ENCODE measurements at places on chromosomes 13 and 19.
A peak's percentile ranks its signal among the peaks of the same experiment; 100 is the strongest.

DNA sequence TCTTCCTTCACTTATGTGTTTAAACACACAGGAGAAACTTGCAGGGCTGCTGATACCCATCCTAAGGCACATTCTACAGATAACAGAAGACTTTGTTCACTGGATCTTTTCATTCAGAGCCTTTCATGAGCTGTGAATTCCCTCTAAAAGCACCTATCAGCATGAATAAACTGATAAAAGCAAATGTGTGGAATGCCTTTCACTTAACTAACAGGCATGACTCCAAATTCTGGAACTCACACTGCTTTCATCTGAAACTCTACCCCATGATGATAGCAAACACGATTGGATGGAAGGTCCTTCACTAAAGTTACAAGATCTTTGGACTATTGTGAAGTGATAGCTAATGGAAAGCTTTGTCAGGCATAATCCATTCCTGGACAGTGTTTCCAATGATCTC, 457.3 kb downstream of the EFNB2 start:
- no peak for DNase-seq

DNA sequence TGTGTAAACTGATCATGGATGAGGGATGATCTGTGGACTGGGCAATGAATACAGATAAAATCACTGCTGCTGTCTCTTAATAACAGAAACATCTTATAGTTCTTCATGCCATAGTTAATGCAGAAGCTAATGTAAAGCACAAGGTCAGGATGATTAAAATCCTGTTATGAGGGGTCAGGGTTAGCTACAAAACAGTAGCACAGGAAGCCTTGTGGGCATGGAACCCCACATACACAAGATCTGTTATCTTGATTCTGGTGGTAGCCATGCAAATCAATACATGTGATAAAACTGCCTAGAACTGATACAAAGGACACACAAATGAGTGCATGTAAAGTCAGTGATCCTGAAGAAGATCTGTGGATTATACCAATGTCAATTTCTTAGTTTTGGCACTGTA, 96.4 kb downstream of the KLF12 start:
- DNase-seq, result no peak

DNA sequence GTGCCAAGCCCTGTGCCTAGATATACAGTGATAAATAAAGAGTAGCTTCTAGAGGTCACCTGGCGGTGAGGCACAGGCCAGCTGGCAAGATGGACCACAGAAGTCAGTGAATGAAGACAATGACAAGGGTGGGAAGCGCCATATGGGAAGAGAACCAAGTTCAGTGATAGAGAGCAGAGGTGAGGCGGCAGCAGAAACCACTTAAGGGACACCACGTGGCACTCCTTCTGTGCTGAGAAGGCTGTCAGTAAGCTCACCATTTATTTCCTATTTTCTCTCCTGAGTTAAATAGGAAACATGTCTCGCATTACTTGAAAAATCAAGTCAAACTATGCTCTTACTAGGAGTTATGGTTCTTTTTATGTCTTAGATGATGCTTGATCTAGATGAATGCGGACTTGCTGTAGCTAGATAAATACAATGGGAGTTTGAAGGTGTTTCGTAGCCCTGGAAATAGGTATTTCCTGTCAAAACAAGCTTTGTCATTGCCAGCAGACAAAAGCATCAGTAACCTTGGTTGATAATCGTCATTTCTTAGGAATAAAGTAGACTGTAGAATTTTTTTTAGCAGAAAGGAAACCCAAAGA, 17.8 kb downstream of the ALOX5AP start:
- DNase-seq, result no peak

GRCh38 chr13:104553186-104553585, 1487.0 kb upstream of the SLC10A2 start:
- no peak for DNase-seq

- no peak for DNase-seq
Measured at GRCh38 chr19:54369082-54369687, 4.5 kb upstream of the LAIR1 start.

DNA sequence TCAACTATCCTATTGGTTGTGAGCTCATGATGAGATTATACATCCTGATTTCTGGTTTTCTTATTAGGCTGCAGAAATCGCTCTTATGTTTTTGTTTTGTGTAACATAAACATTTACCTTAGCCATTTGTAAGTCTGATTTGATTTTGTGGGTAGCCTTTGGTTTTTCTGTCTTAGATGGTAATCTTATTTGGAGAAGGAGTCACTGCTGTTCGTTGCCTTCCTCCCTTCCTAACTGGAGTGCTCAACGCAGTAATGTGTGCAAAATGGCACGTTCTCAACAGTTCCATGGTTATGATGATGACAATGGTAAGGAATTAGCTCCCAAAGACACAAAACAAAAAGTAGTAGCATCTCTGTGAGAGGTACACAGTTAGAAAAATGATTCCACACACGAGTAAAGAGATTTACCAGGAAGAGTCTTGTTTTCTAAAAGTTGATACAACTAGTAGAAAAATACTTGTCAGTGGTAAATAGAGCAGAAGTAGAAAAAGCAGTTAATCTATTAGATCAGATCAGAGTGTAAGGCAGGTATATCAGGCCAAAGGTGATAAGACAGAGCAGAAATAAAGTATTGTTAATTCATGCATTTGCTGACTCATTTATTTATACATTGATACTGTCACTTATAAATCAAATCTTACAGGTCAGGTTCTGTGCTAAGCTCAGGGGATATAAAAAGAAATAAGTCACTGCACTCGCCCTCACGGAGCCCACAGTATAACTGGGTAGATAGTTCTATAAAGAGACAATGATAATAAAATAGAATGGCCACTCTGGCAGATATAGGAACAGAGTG, 270.0 kb downstream of the NALCN start:
- no peak for DNase-seq

GRCh38 chr13:72293206-72293605, 426.2 kb upstream of the DACH1 start:
- DNase-seq, result no peak

GRCh38 chr19:6828698-6829633, 56.5 kb downstream of the VAV1 start:
- no peak for DNase-seq

DNA sequence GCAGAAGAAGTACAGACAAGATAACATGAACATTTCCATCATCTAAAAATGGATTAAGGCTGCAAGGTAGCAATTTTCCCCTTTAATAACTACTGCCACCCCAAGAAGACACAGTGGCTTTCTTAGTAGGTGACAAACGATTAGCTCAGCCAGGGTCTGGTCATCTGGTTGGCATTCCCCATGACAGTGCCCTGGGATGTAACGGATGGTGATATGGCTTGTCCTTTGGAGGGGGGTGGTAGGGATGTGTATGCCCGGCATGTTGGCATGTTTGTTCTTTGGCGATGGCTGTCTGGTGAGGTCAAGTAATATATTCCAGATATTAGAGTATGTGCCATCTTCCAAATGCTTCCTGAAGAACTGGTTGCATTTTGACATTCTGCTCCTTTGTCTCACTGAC, 135.6 kb upstream of the ZNF536 start:
- no peak for DNase-seq

- peak; percentile 37 for DNase-seq
Measured at GRCh38 chr19:46863818-46864629, 3.2 kb downstream of the ARHGAP35 start.

- peak; percentile 83 for DNase-seq
Measured at GRCh38 chr19:1064661-1065605, 2.0 kb upstream of the ARHGAP45 start.

GRCh38 chr13:30647420-30647819, 29.7 kb downstream of the USPL1 start:
- no peak for DNase-seq

GRCh38 chr13:114070098-114070799, 62.2 kb downstream of the RASA3 start:
- DNase-seq, result no peak

GRCh38 chr13:45807520-45808099, 43.9 kb downstream of the SIAH3 start:
- peak; percentile 77 for DNase-seq

- DNase-seq, result no peak
Measured at GRCh38 chr13:46717856-46718255, 79.1 kb downstream of the ESD start.

DNA sequence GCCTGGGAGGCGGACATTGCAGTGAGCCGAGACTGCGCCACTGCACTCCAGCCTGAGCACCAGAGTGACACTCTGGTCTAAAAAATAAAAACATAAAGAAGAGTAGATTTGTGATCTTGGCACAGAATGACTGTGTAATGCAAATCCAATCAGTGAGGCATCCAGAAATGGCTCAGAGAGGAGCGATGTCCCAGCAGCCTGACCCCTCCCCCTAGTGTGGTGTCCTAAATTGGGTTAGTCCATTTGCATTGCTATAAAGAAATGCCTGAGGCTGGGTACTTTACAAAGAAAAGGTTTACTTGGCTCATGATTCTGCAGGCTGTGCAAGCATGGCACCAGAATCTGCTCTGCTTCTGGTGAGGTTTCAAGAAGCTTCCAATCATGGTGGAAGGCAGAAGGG, 59.1 kb upstream of the ZNF30 start:
- no peak for DNase-seq

DNA sequence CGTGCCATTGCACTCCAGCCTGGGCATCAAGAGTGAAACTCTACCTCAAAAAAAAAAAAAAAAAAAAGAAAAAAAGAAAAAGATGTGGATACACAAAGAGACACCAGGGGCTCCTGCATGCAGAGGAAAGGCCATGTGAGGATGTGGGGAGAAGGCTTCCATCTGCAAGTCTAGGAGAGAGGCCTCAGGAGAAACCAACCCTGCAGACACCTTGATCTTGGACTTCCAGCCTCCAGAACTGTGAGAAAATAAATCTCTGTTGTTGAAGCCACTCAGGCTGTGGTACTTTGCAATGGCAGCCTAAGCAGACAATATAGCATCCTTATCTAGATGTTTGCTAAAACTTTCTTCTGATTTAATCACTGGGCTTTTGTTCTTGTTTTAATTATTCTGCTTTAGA, 50.3 kb downstream of the POLR1D start:
- DNase-seq, result no peak

DNA sequence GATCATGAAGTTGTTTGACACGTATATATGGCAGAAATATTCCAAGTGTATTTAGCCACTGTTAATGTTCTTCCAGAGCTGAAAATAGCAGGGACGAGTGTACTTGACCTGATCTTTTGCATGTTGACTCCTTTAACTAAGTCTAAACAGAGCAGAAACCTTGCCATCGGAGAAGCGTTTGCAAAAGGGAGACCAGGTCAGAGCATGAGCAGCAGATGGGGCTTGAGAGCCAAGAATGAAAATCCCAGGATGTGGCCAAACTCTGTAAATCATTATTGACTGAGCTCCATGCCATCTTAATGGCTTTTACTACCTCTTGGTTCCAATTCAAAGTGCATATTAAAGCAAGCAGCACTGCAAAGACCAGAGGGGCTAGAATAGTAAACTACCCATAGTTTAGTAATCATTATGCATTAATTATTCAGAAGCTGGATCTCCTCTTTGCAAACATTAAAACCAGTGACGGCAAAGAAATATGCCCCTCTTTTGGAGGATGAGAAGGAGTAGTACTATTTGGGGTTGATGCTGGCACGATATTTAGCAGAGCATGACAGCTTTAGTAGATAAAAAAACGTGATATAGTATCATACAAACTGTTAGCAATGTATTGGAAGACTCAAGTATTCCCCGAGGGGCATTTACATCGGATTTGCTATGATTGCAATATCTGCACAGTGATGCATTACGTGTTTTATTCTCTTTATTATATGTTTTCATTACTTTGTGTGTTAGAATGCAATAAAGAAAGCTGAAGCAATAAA, 55.7 kb downstream of the FAM216B start:
- peak; percentile 75 for DNase-seq

- peak; percentile 62 for DNase-seq
Measured at GRCh38 chr13:32940601-32941000, 75.6 kb upstream of the KL start.

DNA sequence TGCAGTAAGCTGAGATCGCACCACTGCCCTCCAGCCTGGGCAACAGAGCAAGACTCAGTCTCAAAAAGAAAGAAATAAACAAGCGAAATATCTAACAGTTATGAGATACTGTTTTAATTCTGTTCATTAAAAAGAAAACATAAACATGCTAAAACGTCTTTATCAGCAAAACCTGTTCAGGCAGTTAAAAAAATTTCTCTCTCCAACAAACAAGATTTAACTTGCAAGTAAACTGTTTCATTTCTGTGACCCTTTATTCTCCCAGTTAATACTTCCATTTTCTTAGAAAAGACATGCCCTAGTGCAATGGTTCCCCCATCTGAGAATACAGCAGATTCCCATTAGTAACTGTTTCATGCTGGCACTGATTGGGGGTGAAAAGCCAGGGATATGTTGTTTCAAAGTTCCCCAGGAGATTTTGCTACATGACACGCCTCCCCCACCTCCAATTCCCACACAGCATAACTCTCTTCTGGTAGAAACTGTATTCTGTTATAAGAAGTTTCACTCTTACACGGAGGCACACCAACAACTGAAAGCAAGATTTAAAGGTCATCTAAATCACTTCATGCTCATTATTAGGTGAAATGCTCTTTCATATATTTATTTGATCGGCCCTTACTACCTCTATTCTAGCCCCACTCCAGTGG, 24.4 kb downstream of the ELF1 start:
- DNase-seq, result peak; percentile 21

GRCh38 chr19:35911173-35911572, 3.1 kb upstream of the TYROBP start:
- no peak for DNase-seq

DNA sequence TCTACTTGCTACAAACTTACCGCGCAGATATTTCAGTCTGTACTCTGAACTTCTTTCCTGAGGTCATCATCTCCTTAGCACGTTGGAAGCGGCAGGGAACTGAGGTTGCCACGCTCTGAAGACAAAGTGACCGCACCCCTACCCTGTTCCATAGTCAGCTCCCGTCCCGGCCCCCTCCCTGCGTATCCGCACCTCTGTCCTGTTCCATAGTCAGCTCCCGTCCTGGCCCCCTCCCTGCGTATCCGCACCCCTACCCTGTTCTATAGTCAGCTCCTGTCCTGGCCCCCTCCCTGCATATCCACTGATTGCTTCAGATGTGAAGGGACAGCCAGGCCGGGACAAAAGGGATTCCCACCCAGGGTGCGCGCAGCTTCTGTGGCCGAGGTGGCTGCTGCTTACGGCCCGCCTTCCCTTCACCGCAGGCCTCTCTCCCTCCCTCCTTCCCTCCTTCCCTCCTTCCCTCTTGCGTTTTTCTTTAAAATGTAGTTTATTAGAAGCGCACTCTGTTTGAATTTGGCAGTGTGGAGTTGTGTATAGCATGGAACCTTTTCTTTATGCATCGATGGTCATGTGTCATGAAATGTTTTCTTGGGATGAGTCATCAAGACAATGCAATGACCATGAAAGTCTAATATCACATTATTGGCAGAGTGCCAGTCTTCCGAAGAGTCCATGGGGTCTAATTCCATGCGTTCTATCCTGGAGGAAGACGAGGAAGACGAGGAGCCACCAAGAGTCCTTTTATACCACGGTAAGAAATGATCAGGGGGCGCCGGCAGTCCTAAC, 21.9 kb upstream of the NDUFS7 start:
- DNase-seq, result peak; percentile 43

DNA sequence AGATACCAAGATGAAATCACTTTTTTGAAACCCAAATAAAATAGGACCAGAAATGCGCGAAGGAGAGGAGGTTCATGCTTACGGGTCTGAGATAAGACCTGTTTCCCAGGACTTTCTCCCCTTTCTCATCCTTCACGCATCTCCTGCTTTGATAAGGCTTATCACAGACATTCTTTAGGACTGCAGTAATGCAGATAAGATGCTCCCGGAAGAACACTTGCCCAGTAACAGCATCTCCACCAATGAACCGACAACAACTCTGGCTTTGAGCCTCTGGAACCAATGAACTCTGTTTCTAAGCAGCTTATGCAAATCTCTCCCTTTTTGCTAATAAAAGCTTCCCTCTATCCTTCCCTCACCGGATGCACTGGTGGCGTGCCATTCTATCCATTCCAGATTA, 783.4 kb upstream of the ARGLU1 start:
- DNase-seq, result no peak
